Placental epithelial cell (primary cell): ENCODE measurements at places on chromosomes 16 and 17. TPM values are rescaled to one million over a fixed set of nuclear protein-coding genes. Genes with fewer than 3 reads are reported as not detected.

AANAT gene
- total RNA-seq, result 0.79 TPM in 1 of 2 replicates, not detected in the other

SKAP1 gene
- not detected in 2 replicates for total RNA-seq

CDH8 gene
- total RNA-seq, result not detected in 2 replicates

KCNJ18 gene
- total RNA-seq, result not detected in 2 replicates

PRPSAP1 gene
- 76.9 and 231 TPM in 2 replicates for total RNA-seq

C16orf54 gene
- total RNA-seq, result not detected in 2 replicates

USP10 gene
- total RNA-seq, result 36.5 and 47.9 TPM in 2 replicates

DDX28 gene
- 10.2 and 11.7 TPM in 2 replicates for total RNA-seq

ZSCAN10 gene
- not detected in 2 replicates for total RNA-seq

FOXN1 gene
- not detected in 2 replicates for total RNA-seq

KRTAP4-4 gene
- not detected in 2 replicates for total RNA-seq

LGALS9B gene
- total RNA-seq, result not detected in 2 replicates

CDRT15L2 gene
- not detected in 2 replicates for total RNA-seq

MT1H gene
- total RNA-seq, result 1.5 TPM in 1 of 2 replicates, not detected in the other

QRICH2 gene
- total RNA-seq, result 3.8 and 12.2 TPM in 2 replicates

PRSS36 gene
- total RNA-seq, result 2.5 and 4.3 TPM in 2 replicates

IKZF3 gene
- under 0.01 and 0.43 TPM in 2 replicates for total RNA-seq

SDR42E1 gene
- total RNA-seq, result 8.6 and 11.2 TPM in 2 replicates

TBC1D16 gene
- total RNA-seq, result 20.9 and 21.6 TPM in 2 replicates

CCL13 gene
- total RNA-seq, result not detected in 2 replicates

WSCD1 gene
- total RNA-seq, result not detected in 2 replicates
